ENCODE measurements at places on chromosomes 16 and 17.

DNA sequence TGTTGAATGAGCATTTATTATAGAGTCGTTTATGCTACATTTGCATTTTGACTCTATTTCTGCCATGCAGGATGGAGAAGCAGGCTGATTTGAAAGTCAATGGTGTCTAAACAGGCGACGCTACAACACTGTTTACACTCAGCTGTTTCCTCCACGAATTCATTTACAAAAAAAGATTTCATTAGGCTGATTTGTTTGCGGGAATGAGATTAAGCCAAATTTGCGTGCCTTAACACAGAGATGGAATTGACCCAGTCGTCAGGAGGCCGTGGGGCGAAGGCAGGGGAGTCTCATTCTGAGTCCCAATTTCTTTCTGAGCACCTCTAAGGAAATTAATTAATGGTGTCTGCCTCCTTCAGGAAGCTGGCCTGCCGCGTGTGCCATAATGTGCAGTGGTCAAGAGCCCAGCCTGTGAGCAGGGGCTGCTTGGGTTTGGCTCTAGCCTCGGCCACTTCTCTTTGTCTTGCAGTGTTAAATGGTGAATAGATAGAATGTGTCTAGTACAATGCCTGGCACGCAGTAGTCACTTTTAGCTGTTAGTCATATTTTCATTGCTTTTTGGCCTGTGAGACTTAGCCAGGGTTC, 88.6 kb upstream of the NKD1 start:
- DNase-seq: no peak

- DNase-seq: no peak
Measured at GRCh38 chr16:31916056-31916488, 42.5 kb downstream of the ZNF267 start.

DNA sequence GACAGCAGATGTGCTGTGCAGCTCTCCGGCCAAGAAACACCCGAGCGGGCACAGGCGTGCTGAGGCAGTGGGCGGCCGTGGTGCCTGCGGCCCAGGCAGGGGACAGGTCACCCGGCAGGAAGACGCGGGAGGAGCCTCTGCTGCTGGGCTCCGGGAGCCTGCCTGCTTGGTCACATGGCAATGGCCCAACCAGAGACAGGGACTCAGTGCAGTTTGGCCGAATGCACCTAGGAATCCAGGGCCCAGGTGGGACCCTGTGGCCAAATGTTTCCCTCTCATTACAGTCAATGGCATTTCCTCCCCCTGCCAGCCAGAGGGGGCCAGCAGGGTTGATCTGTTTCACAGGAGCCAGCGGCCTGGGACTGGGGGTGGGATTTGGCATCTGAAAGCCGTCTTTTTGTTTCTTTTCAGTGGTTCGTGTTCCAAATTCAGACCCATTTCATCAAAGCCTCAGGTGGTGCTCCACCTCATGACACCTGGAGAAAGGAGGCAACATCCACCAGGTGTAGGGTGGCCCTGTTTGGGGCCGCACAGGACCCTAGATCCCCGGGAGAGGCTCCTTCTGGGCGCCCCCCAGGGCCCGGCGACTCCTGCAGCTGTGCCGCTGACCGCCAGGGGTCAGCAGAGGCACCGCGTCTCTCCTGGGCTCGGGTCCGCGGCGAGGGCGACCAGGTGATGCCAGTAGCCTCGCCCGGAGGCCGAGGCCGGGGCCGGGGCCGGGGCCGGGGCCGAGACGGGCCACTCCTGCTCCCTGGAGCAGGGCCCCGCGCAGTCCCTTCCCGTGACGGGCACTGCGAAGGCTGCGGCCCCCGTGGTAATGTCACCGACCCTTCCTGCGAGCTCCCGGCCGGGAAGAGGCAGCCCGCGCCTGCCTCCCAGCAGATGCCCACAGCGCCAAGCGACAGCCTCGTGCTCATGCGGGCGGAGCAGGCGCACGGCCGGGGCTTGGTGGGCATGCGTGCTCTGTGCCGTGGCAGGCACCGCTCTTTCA, 118.5 kb downstream of the C16orf78 start:
- DNase-seq: no peak

DNA sequence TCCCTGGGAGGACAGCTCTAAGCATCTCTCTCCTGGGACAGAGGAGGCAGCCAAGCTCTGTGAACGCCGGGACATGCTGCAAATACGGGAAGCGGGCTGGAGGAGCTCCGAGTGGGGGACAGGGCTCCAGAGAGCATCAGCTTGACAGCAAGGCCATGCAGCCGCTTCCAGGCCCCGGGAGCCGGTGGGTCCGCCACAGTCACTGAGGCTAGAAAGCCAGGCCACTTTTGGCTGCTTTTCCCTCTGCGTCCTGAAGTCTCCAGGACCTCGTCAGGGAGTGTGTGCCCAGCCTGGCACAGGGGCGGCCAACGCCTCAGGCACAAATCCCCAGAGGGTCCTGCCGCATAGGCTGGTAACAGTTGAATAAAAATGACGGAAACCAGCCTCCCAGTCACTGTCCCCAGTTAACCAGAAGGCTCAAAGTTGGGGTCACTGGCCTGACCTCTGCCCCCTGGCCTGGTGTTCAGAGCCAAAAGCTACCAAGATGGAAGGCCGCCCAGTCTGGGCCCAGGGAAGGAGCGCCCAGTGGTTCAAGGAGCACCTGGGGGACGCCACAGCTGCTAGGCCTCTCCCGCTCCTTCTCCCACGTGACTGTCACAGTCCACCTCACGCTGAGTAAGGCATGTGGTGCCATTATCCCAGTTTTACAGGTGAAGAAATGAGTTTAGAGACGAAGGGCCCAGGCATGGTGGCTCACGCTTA, 3.2 kb upstream of the TRIM65 start:
- no peak for DNase-seq

DNA sequence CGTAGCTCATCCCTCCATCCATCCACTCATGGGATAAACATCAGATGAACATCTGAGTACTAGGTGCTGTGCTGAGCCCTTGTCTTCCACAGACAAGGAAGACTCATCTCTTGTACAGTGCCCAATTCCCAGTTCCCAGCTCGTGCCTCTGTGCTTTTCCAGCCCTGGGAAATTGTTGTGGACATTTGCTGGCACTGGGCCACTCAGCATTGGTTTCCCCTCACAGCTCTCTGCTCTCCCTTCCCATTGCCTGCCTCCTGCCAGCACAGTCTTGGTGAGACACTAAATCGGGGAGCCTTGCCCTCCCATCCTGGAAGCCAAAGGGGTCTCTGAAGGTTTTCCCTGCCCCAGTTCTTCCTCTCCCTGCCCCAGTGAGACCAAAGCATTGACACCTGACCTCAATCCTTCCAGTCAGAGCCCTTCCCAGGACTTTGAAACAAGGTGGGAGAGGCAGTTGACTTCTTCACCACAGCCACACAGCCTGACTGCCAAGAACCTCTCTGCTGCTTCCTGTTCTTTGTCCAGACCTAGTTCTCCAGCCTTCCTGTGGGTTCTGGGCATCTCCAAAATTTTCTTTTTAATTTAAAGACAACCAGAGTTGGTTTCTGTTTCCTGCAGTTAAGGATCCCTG, 50.2 kb downstream of the WSB1 start:
- no peak for DNase-seq

Data from stimulated activated CD4-positive, alpha-beta T cell treated with anti-CD3 and anti-CD28 coated beads, TNF-alpha, amount 100 ng/mL, for 4 hours (primary cell).